Frontal cortex (tissue), 4 donors: ENCODE measurements at places on chromosomes 12 and 14. TPM values are rescaled to one million over a fixed set of nuclear protein-coding genes. Genes with fewer than 3 reads are reported as not detected.
A peak's percentile ranks its signal among the peaks of the same experiment; 100 is the strongest.

LRRC74A gene
- not detected for total RNA-seq

GRCh38 chr12:94839347-94839746, 164.2 kb downstream of the NDUFA12 start:
- no peak for DNase-seq

GPR65 gene
- total RNA-seq: under 0.01 TPM

- DNase-seq: no peak
These were observed 51.1 kb downstream of the MIS18BP1 start for GRCh38 chr14:45201905-45202304.

HAL gene
- total RNA-seq: not detected

GRCh38 chr12:19201661-19202060, 72.1 kb downstream of the PLEKHA5 start:
- no peak for DNase-seq

DNA sequence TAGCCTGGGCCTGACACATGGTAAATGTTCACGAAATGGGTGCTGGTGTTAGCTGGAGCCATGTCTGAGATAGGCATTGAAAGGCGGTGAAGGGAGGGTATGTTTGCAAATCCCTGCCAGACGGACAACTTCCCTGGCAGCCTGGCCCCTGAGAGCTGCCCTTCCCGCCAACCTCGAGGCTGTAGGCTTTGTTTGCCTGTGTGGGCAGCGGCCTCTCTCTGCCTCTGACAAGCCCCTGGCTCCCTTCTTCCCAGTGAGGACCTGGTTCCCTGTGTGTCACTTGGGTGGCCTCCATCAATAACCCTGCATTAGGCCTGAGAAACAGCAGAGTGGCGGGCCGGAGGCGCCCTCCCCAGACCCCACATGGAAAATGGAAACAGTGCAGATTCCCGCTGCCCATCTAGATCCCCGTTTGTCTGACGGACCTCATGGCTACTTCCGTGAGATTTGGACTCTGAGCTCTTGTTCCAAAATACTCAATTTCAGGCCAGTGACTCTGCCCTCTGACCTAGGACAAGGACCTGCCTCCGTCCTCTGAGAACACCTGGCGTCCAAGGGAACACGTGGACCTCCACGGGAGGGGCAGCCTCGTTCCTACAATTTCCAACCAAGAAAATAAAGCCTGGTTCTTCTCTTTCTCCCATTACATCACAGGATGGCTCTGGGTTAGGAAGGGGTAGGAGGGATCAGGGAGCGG, 325.5 kb downstream of the DPF3 start:
- no peak for DNase-seq

GRCh38 chr12:84842406-84843013, 70.1 kb downstream of the SLC6A15 start:
- peak; percentile 8 for DNase-seq

DNA sequence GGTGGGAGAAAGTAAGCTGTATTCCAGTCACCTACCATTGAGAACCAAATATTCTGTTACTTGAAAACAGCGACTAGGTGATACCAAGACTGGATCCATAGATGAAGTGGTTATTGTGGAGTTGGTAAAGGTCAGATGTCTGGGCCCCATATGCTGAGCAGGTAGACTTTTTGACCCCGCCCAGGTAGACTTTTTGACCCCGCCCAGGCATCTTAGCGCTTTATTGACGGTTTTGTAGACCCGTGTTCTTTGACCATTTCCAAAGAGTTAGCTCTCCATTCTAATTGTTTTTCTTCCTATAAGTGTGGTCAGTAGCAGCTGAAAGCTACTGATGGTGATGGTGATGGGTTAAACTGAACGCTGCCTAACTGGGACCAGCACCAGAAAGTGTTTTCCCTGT, 61.6 kb downstream of the SLC8A3 start:
- no peak for DNase-seq

DNA sequence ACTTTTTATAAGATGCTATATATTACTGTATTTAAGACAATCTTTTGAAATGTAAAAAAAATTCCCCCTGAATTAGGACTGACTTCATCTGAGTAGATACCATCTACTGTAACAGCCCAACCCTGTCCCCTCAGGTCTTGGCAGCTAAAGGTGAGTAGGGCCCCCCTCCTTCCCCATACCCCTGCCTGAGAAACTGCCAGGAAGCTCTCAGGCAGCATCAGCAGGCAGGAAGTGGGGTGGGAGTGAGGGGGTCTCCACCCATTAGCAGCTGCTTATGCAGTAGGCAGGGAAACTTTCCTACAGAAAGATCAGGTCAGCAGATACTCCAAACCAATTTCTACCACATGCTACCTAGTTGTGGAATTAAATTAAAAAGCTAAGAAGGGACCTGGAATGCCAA, 62.5 kb downstream of the PAX9 start:
- DNase-seq: no peak

DNA sequence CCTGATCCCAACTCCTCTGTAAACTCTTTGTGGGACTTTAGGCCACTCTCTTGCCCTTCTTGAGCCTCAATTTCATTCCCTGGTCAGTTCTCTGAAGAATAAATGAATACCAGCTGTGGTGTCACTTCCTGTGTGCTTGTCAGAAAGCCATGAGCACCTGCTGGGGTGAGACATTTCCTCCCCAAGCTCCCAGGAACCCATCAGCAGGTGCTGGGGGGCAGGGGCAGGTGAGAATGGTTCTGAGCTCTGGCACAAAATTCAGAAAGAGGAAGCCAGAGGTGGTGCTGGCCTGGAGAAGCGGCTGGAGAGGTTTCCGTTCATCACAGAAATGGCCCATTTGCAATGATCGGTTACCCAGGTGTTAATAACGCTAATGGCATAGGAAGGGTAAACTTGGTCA, 14.9 kb downstream of the LHX5 start:
- DNase-seq: no peak

- no peak for DNase-seq
These were observed 46.9 kb upstream of the NOS1 start for GRCh38 chr12:117408161-117408791.

DNA sequence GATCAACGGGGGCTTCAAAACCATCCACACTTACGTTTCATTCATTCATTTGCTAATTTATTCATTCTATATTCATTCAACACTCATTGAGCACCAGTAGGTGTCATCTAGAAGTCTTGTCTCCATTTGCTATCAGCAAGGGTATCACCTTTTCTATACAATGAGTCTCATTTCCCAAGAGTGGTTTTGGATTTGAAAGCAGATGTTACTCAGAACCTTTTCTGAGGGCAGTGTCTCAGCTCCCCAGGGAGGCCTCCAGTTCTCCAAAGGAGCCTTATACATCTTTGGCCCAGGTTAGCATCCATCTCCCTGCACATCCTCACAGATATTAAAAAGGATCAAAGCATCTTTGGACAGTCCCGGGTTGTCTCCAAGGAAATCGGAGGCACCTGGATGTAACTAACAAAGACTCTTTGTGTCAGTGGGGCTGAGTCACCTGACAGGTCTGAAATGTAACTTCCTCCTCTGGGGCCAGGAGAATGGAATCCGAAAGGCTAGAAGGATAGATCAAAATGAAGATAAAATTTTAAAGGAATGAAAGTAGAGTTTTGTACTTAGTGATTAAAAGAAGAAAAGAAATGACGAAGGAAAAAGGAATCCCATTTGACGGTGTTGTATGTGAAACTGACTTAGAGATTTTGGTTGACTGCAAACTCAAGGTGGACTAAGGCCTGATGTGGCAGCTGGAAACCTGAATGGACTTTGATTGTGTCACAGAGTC, 103.0 kb downstream of the VCPKMT start:
- no peak for DNase-seq

GRCh38 chr14:68926236-68926635, 52.9 kb downstream of the ACTN1 start:
- no peak for DNase-seq

GLIPR1L1 gene
- under 0.01 TPM for total RNA-seq

DNA sequence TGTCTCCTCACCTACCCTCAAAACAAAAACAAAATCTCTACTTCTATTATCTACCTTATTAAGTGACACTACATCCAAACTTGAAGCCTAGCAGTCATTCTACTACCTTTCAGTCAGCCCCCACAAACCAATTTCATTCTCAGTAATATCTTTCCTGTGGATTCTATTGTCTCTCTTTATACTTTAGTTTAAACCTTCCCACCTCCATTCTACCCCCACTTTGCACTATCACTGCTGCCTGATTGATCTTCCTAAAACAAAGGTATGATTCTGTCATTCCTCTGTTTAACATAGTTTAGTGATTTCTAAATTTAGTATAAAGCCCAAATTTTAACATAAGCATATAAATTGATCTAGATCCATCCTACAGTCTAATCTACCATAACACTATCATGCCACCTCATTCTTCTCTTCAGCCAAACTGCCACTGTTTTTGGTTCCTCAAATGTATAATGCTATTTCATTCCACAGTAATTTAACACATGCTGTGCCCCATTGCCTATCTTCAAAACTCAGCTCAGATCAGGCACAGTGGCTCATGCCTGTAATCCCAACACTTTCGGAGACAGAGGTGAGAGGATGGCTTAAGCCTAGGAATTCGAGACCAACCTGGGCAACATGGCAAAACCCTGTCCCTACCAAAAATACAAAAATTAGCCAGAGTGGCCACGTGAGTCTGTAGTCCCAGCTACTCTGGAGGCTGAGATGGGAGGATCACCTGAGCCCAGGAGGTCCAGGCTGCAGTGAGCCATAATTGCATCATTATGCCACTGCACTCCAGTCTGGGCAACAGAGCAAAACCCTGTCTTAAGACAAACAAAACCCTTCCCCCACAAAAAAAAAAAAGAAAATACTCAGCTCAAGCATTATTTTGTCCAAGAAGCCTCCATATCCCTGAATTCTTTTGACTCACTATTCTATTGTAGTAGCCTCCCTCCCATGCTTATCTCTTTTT, 3.1 kb upstream of the STRN3 start:
- no peak for DNase-seq

PTCSC3 gene
- total RNA-seq: not detected

AQP6 gene
- not detected for total RNA-seq

PRPH gene
- 0.82 TPM for total RNA-seq

DNA sequence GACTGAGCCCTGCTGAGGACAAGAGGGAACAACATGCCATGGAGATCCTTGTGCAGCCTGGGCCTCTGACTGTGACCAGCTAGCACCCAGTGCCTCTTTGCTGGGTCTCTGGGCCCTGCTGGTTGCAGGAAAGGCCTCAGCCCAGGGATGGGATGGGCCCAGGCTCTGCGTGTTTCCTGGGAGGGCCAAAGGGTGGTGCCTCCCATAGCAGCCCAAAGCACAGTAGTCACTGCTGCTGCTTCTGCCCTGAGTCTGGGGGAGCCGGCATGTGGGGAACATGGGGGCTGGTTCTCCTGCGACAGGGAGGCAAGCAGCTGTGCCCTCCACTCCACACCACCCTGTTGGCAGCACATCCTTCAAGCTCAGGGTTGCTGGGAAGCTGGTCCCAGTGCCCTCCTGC, 18.5 kb downstream of the ANHX start:
- no peak for DNase-seq

DNA sequence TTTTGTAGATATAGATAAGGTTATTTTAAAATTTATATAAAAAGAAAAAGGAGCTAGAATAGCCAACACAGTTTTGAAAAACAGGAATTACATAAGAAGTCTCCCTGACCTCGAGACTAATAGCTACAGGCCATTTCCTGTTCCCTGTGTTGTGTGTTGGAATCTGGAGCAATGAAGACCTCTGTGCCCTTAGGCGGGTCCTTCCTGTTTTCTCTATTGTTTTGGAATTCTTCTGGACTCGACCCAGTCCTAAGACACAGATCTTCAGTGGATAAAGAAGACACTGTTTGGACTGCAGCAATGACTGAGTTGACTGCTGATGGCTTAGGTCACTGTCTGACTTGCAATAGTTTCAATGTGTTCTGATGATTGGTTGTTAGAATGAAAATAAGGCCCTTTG, 26.2 kb downstream of the SNRPF start:
- no peak for DNase-seq

DNA sequence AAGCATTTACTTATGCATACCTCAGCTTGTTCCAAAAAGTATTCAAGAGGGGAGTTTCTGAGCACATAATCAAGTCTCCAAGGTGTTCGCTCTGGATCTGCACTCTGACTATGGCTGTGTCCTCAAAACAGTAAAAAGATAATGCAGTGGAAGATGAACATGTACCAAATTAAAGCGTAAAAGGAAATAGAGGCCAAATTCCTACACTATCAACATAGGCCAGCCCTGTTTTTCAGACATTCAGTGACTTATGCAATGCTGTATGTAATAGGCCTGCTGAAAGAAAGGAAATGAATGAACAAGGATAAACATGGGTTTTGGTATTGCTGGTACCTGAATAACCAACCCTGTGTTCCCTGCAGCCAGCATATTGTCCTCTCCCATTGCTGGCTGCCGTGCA, 115.7 kb downstream of the SAMD4A start:
- DNase-seq: no peak

GRCh38 chr12:98058838-98059237, 456.6 kb upstream of the TMPO start:
- DNase-seq: no peak

- peak; percentile 54 for DNase-seq
These were observed 578 bp downstream of the PPP1R13B start for GRCh38 chr14:103846543-103847450.

CLEC2A gene
- not detected for total RNA-seq

GRCh38 chr12:2668816-2669215, 126.0 kb upstream of the FKBP4 start:
- DNase-seq: no peak

- no peak for DNase-seq
These were observed 2.7 kb downstream of the PTHLH start for GRCh38 chr12:27969624-27970400.

OR4E2 gene
- total RNA-seq: not detected

MYO1H gene
- under 0.01 TPM for total RNA-seq

GRCh38 chr12:59615392-59616165, 19.8 kb downstream of the SLC16A7 start:
- no peak for DNase-seq

GRCh38 chr12:13000616-13000924, 505 bp upstream of the HEBP1 start:
- DNase-seq: peak; percentile 62

LTB4R2 gene
- 1.6 TPM for total RNA-seq

GRCh38 chr12:2683283-2684025, 111.3 kb upstream of the FKBP4 start:
- no peak for DNase-seq

GALNT9 gene
- 4.9 TPM for total RNA-seq

- no peak for DNase-seq
These were observed 514.1 kb downstream of the MED13L start for GRCh38 chr12:115763376-115763775.

GRCh38 chr12:132488127-132489077, 1.5 kb upstream of the FBRSL1 start:
- DNase-seq: no peak

DNA sequence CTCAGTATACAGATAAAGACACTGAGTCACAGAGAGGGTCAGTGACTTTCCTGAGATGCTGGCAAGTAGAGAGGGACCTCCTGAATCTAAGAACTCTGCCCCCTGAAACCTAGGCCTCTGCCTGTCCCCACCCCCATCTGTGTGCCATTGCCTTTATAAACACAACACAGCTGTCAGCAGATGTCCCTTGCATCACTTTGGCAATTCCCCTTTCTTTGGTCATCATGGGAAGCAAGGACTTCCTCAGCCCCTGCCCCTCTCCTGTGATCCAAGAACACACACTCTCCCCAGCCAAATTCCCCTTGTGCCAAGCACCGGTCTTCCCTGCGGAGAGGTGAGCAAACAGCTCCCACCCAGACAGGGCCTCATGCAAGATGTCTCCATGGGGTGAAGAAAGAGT, 8.3 kb downstream of the TSPAN11 start:
- DNase-seq: no peak
